ENCODE measurements at places on chromosomes 1 and 21. TPM values are rescaled to one million over a fixed set of nuclear protein-coding genes. Genes with fewer than 3 reads are reported as not detected.

FCRL6 gene
- 0.39 TPM for total RNA-seq

- H3K27me3 ChIP-seq: no peaks in the 10 kb centered on the region
- H3K36me3 ChIP-seq: peaks cover 35% of the 10 kb centered on the region
- peak; percentile 43 for DNase-seq
- peak overlapping the region; percentile 27 for H3K27ac ChIP-seq
Observed at GRCh38 chr1:27296773-27297291, 25.1 kb upstream of the TMEM222 start.

GRCh38 chr1:207871117-207871649 lies 39.7 kb downstream of the CD34 start:
- peaks cover under 1% of the 10 kb centered on the region for H3K36me3 ChIP-seq
- H3K4me3 ChIP-seq: no peak overlapping the region
- peaks cover 73% of the 10 kb centered on the region for H3K4me1 ChIP-seq
- H3K27ac ChIP-seq: no peak overlapping the region
- no peak for DNase-seq

DNA sequence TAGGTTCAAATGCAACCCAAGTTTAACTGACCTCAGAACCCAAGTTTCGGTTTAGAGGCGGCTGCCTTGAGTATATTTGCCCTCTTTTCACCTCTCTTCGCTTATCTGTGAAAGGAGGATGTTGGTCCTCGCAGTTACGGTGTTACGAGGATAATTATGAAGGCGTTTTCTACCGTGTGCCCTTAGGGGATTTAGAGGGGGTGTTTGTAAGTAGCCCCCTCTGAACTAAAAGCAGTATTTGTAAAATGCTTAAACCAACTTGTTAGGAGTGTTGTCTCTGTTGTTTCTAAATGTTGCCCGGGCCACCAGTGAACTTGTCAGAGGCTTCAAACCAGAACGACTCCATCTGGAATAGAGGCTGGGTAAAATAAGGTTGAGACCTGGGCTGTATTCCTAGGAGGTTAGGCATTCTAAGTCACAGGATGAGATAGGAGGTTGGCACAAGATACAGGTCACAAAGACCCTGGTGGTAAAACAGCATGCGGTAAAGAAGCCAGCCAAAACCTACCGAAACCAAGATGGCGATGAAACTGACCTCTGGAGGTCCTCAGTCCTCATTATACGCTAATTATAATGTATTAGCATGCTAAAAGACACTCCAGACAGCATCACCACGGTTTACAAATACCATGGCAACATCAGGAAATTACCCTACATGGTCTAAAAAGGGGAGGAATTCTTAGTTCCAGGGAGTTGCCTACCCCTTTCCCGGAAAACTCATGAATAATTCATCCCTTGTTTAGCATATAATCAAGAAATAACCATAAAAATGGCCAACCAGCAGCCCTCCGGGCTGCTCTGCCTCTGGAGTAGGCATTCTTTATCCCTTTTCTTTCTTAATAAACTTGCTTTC lies 1.0 kb upstream of the PSRC1 start:
- peak overlapping the region; percentile 46 for H3K4me3 ChIP-seq
- H3K4me1 ChIP-seq: peaks cover 38% of the 10 kb centered on the region
- H3K36me3 ChIP-seq: no peaks in the 10 kb centered on the region
- H3K27ac ChIP-seq: peak overlapping the region; percentile 86

DNA sequence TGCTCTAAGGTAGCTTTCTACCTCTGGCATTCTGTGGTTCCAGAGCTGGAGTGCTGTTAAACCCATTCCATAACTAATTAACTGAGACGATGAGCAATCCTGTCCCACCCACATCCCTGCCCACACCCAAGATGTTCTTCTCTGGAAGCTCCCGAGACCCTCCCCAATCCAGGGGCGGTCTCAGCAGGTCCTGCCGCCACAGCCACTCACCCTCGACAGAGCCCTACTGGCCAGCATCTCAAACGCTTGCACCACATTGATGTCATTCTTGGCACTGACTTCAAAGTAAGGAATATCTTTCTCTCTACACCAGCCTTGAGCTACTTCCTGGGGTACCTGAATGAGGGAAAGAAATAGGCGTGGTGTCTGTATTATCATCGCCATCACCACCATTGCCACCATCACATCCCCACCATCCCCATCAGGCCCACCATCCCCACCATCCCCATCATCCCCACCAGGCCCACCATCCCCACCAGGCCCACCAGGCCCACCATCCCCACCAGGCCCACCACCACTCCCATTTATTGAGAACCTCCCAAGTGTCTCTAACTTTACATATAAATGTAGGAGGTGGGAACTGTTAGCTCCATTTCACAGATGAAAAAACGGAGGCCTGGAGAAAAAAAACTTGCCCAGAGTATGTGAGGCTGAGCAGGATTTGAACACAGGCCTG lies 17.7 kb downstream of the RAB7B start:
- H3K4me1 ChIP-seq: no peaks in the 10 kb centered on the region
- no peak for DNase-seq
- H3K27me3 ChIP-seq: no peaks in the 10 kb centered on the region
- no peak overlapping the region for H3K27ac ChIP-seq
- H3K4me3 ChIP-seq: no peak overlapping the region

- no peak overlapping the region for H3K27ac ChIP-seq
- H3K4me3 ChIP-seq: peak overlapping the region; percentile 88
- H3K27me3 ChIP-seq: no peaks in the 10 kb centered on the region
- H3K4me1 ChIP-seq: peaks cover 23% of the 10 kb centered on the region
- H3K36me3 ChIP-seq: no peaks in the 10 kb centered on the region
Observed at GRCh38 chr1:117930484-117930883, 945 bp downstream of the WDR3 start.

- no peak for DNase-seq
- H3K4me3 ChIP-seq: peak overlapping the region; percentile 95
- H3K27ac ChIP-seq: peak overlapping the region; percentile 87
- H3K36me3 ChIP-seq: peaks cover 10% of the 10 kb centered on the region
- H3K4me1 ChIP-seq: peaks cover 20% of the 10 kb centered on the region
- no peaks in the 10 kb centered on the region for H3K27me3 ChIP-seq
Observed at GRCh38 chr1:1230656-1231399, 973 bp downstream of the SDF4 start.

- H3K27me3 ChIP-seq: no peaks in the 10 kb centered on the region
- H3K4me3 ChIP-seq: no peak overlapping the region
- no peak for DNase-seq
- no peaks in the 10 kb centered on the region for H3K36me3 ChIP-seq
Observed at GRCh38 chr1:87707411-87707810, 378.7 kb downstream of the LMO4 start.

DNA sequence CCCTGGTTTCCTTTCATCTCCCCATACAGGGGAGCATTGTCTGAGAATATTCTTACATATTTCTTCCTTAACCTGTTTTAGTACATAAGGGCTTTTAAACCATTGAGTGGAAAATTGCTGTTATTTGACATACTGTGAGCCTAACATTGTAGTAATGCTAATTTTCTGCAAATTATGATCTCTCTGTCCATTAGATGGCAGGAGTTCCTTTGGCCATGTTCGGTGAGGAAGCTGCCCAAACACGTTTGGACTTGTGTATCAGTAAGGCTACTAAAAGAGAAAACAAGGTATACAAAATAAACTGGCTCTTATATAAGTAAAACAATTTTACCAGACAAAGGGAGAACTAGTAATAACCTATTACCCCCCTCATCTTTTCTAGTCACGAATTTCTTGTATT lies 29.2 kb downstream of the CDC7 start:
- no peak for DNase-seq
- H3K27me3 ChIP-seq: no peaks in the 10 kb centered on the region
- no peaks in the 10 kb centered on the region for H3K36me3 ChIP-seq

- H3K4me1 ChIP-seq: no peaks in the 10 kb centered on the region
- no peak overlapping the region for H3K4me3 ChIP-seq
- H3K27me3 ChIP-seq: no peaks in the 10 kb centered on the region
Observed at GRCh38 chr1:43552059-43552742, 21.5 kb downstream of the PTPRF start.

- no peaks in the 10 kb centered on the region for H3K27me3 ChIP-seq
- no peaks in the 10 kb centered on the region for H3K4me1 ChIP-seq
- no peak for DNase-seq
- no peak overlapping the region for H3K4me3 ChIP-seq
- peaks cover 86% of the 10 kb centered on the region for H3K36me3 ChIP-seq
Observed at GRCh38 chr21:46202592-46203202, 18.4 kb upstream of the SPATC1L start.
